ENCODE measurements at places on chromosomes 5 and 9.

DNA sequence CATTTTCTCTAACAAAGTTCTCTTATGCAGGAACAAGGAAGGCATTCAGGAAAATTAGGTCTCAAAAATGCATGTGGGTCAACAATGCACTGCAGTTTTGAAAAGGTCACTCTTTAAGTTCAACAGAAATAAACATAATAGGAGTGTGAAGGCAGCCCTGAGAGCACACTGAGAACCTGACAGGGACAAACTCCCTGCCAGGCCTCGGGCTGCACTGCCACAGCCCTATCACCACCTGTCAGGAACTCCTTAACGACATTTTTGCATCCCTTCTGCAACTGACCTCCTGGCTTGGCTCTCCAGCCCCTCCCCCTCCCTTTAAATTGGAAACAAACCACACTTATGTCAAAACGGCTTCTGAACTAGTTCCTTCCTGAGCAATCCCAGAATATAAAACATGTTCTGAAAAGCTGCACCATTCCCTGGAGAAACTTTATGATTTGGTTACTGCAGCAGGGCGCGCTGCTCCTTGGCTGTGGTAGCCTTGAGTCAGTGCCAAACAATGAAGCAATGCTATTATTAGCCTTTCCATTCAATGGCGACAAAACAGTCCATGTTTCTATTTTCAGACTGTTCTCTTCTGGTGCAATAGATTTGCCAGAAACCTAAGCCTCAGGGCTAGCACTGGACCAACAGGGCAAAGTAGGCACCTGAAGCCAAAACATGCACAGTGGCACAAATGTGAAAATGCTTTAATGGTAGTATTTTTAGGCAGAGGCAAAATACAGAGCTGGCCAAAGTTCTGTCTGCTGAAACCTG lies 160.1 kb upstream of the ZNF608 start:
- DNase-seq: no peak

DNA sequence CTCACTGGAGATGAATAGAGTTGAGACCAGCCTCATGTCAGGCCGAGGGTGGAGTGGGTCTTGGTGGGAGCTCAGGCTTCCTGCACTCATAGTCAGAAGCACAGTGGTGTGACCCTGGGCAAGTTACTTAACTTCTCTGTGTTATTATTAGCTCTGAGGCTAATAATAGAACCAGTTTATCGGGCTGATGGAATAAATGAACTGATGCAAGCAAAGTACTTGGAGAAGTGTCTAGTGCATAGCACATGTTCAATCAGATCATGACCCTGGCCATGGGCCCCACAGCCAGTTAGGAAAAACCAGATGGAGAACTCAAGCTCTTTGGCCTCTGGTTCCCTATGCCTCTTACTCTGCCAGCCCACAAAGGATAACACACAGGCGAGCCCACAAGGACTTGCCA lies 45.3 kb upstream of the OSMR start:
- DNase-seq: no peak

DNA sequence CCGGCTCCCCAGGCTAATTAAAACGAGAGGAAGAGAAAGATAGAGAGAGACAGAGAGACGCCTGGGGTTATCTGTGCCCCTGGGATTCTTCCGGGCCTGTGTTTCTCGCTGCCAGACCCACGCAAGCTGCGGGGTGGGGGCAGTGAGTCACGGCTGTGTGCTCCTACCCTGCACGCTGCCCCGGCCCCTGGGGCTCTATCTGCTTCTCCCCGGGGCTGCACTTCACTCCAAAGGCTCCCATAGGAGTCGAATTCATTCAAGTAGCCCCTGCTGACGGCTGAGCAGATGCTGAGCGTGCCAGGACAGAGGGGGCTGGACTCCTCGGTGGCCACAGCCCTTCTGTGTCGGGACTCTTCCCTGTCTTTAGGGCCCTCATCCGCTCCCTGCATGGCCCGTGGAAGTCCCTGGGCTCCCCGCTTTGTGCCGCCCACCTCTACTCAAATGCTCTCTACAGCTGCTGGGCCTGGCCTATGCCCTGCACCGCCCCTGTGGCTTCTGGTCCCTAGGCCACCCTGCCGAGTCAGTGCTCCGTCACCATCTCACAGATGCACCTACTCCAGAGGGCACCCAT lies 22.8 kb downstream of the SARDH start:
- DNase-seq: no peak

- DNase-seq: peak; percentile 50
These were observed 738.6 kb upstream of the ZNF608 start for GRCh38 chr5:125484742-125485641.

DNA sequence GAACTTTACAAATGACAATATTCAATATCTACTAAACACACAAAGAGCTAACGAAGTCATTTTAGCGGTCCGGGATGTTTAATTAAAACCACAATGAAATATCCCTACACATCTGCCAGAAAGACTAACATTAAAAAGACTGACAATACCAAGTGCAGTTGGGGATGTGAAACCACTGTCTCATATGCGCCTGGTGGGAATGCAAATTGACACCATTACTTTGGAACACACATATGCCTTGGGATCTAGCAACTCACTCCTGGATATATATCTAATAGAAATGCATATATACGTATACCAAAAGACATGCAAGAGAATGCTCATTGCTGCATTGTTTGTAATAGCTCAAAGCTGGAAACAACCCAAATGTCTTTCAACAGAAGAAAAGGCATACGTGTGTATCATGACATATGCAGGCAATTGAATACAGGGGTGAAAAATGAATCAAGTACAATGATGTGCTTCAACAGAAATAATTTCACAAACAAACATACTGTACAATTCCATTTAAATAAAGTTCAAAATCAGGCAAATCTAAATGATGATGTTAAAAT lies 153.3 kb downstream of the CARTPT start:
- no peak for DNase-seq

DNA sequence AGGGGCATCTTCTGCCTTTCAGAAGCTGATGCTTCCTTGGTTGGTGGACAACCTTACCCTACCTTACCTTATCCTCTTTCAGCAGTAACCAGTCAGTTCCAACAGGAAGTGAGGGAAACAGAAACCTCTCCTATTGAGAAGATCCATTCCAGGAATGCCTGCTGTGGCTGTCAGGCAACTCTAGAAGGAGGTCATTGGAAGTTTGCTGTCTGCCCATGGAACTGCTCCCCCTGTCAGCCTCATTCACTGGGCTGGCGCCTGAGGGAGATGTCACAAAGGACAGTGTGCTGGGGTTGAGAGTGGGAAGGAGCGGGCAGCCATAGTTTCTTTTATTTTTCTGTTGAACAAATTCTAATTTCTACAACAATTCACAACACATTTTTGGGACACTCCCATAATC lies 54.7 kb downstream of the IRX1 start:
- DNase-seq: no peak

- DNase-seq: no peak
These were observed 566.7 kb upstream of the KLF4 start for GRCh38 chr9:108056084-108056804.

DNA sequence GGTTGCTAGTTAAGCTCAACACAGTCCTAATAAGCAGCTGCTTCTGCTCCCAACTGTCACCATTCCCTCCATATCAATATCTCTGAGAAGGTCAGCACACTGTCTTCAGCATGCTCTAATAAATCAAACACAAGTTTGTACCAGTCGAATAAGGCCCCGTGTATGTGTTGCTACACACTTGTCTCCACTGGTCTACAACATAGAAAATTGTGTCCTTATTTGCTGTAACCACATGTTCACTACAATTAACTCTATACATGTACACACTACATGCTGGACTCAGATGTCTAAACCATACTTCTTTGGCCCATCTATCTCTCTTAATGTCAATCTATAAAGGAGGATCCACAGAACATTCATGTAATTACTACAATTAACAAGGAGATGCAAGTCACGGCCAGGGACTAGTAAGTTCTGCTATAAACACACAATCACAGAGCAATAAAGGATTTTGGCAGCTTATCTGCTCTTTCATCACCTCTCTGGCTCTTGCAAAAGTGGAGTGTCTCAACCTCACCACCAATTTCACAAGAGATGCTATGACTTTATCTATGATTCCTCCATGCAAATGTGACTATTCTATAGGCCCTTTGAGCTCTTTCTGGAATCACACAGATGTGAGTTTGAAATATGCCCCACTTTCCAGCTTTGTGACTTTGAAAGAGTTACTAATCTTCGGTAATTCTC lies 143.9 kb downstream of the SEMA5A start:
- no peak for DNase-seq

- DNase-seq: no peak
These were observed 828.1 kb upstream of the GRAMD2B start for GRCh38 chr5:125595095-125595494.

- DNase-seq: no peak
These were observed 6.1 kb upstream of the FGF18 start for GRCh38 chr5:171413153-171413910.

- DNase-seq: no peak
These were observed 61.7 kb downstream of the FBXL17 start for GRCh38 chr5:108320231-108320630.

DNA sequence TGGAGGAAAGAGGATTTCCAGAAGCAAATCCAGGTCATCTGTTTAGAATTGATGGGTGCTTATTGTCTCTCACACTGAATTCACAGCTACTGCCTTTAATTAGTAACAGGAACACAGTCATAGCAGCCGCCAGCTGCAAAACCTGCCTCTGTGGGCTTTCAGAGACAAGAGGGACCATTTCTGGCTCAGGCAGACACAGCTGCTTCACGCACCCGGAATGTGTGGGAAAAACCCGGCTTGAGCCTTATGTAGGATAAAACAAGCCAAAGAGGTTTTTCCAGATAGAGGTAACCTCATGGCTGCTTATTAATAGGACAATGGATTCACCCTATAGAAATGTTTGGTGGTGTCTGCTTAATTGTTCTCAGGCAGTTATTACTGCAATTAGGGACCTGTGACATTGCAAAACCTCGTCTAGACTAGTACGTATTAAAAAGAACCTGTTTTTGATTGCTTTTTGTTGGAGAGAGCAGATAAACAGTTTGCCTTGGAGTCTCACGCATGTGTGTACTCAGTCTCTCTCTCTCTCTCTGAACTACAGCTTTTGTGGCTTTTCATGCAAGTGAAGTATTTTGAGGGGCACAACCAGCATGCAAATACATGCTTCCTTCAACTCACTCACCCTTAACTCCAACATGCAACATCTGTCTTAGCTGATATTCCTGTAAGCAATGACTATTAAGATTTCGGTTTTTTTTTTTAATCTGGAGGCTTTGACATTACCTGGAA lies 302.7 kb downstream of the PLK2 start:
- no peak for DNase-seq

DNA sequence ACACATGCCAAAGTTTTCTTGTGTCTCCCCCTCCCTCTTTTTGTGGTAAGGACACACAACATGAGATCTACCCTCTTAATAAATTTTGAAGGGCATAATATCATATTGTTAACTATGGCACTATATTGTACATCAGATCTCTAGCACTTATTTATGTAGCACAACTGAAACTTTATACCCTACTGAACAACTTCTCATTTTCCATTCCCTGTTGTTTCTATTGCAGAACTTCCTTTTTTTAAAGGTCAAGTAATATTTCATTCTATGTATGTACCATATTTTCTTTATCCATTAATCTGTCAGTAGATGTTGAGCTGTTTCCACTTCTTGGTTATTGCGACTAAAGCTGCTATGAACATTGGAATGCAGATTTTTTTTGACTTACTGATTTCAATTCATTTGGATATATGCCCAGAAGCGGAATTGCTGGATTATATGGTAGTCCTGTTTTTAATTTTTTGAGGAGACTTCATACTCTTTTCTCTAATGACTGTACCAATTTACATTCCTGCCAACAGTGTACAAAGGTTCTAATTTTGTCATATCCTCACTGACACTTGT lies 305.3 kb downstream of the PRR16 start:
- DNase-seq: no peak

- DNase-seq: no peak
These were observed 13.5 kb downstream of the FBP1 start for GRCh38 chr9:94625835-94626234.

- no peak for DNase-seq
These were observed 9.5 kb downstream of the CAVIN4 start for GRCh38 chr9:100587375-100587774.

DNA sequence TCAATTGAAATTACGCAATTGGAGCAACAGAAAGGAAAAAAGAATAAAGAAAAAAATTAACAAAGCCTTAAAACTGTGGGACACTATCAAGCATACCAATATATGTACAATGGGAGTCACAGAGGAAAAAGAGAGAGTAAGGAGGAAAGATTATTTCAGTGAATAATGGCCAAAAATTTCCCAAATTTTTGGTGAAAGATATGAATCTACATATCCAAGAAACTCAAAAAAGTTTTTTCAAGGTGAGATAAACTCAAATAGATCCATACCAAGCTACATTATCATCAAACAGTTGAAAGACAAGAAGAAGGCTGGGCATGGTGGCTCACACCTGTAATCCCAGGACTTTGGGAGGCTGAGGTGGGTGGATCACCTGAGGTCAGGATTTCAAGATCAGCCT lies 8.8 kb upstream of the BRD3 start:
- no peak for DNase-seq

GRCh38 chr5:87876616-87877015 lies 392.0 kb downstream of the TMEM161B start:
- no peak for DNase-seq

DNA sequence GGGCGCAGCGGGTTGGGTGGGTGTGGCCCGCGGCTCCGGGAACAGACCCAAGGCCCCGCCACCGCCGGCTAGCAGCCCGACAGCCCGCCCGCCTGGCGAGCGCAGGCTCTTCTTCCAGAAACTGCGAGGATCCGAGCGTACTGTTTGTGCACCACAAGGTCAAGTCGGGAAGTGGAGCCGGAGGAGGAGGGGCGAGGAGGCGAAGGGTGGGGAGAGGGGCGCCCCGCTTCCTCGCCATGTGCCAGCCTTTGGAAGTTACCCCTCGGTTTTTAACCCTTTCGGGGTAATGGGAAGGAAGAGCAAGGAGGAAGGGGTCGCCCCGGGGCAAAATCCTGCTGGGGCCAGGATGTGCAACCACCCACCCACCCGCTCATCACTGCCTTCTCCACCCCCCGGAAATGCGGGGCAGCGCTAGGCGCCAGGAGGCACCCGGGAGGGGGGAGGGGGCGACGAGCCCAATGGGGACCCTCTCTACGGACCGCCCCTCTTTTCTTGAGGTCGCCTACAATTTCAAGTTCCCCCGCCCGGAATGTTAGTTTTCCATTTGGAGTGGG lies 1.1 kb upstream of the JADE2 start:
- DNase-seq: peak; percentile 80

DNA sequence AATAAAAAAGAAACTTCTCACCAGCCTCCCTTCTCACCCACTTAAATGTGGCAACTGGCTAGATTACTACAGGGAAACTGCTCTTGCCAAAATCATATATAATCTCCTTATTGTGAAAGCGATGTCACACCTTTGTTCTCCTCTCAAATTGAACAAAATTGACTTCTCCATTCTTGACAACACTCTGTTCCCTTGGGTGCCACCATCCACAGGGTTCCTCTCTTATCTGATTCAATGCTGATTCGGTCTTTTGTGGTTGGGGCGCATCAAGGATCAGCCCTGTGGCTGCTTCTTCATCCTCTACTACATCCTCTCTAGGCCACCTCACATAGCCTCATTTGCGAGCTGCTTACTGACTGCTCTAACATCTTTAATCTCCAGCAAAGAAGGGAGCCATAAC lies 86.1 kb downstream of the EDIL3 start:
- no peak for DNase-seq

Data from NCI-H510A (cell line).